ENCODE measurements at places on chromosomes 3 and 15.

GRCh38 chr3:36483709-36484108, 103.4 kb downstream of the STAC start:
- no peak for DNase-seq

GRCh38 chr3:138912237-138912636, 34.7 kb downstream of the FOXL2 start:
- no peak for DNase-seq

DNA sequence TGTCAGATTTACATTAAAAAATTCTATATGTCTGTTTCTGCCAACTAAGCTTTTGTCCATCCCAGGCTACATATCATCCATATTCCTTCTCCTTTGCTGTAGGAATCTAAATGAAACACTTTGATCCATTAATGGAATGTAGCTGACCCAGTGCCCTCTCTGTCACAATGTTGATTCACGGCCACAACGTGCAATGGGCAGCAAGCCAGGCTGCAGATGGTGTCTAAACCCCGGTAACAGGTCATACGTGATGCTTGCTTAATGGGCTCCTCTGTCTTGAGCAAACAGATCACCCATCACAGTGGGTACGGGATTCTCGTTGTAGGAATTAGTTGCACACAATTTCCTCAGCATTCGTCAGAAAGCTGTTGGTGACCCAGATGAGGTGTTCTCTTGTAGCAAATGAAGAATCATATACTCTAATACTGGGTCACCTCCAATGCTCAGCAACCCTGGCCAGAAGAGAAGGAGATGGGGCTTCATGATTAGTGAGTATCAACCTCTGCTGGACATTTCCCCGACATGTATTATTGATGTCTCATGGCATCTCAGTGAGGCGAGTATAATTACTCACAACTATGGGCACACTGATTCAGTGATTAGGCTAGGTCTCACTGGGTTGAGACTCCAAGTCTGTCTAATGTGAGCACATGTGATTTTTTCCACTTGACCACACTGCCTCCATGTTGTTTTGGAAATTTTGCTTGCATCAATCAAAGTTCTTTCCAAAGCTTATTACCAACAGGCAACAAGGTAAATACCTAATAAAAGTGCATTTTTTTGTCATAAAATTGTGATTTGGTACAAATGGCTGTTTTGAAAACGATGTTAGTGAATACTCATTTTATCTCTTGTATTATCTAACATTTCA, 12.9 kb upstream of the DCBLD2 start:
- peak; percentile 36 for DNase-seq

- DNase-seq, result peak; percentile 25
Measured at GRCh38 chr3:108106449-108106848, 15.6 kb upstream of the CD47 start.

DNA sequence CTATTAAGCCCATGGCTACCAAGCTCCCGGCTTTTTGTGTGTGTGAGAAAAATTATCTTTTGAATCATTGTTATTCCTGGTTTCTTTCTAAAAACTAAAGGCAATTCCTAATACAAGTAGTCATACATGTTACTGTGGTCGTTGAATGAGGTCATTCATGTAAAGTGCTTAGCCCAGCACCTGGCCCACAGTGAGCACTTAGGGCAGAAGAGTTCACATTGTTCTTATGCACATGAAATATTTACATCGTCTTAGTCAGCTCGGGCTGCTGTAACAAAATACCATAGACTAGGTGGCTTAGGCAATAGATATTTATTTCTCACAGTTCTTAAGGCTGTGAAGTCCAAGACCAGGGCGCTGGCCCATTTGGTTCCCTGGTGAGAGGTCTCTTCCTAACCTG, 216.1 kb downstream of the SHQ1 start:
- no peak for DNase-seq

GRCh38 chr3:195818301-195818700, 6.6 kb upstream of the MUC4 start:
- DNase-seq, result no peak

- DNase-seq, result no peak
Measured at GRCh38 chr3:87088430-87088992, 97.6 kb upstream of the VGLL3 start.

DNA sequence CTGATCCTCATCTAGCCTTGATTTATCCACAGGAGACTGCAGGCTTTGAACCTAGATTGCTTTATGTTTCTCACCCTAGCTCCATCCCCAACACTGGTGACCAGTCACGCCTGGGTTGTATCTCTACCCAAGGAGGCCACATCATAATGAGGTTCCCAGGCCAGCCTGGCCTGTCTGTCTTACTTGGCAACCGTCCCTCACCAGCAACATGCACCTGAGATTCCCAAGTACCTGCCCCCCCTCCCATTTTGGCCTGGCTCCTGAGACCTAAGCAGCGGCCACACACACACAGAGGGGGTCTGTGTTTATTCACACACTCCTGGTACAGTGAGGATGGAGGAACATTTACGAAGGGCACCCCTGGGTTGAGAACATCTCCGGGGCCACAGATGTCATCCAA, 2.4 kb downstream of the CAMK2N2 start:
- no peak for DNase-seq

- peak; percentile 52 for DNase-seq
Measured at GRCh38 chr3:100463002-100463401, 29.4 kb upstream of the TMEM45A start.

DNA sequence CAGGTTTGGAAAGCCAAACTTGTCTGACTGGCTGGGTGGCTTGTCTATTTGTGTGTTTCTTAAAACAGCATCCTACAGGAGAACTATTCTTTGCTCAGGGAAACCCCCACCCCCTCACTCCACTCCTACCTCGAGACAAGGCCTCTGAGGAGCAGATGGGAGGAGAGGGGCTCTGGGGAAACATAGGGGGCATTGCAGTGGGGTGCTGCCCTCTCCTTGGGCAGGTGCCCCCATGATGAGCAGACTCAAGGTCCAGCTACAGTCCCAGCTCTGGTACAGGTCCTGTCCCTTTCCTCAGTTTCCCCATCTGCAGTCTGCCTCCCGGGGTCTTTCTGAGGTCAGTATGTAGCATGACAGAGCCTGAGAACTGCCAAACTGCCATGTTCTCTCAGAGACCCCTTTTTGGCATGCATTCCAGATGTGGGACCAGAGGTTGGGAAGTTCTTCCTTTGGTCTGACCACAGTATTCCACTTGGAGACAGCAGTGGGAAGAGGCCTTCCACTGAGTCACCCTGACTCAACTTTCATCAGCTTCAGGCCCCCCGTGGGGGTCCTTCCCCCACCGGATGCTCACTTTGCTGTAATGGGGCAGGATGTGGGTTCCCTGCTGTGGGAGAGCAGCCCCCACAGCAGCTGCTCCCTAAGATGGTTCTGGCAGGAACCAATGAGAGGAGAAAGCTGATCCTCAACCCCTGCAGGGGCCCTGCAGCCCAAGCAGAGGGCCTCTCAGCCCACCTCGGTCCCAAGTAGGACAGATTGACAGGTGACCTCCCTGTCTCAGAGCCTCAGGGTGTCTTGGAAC, 32.3 kb upstream of the CYP11A1 start:
- no peak for DNase-seq

GRCh38 chr15:40498891-40499290, 28.1 kb downstream of the CHST14 start:
- no peak for DNase-seq

GRCh38 chr3:148763156-148763680, 64.4 kb upstream of the CPB1 start:
- no peak for DNase-seq

- DNase-seq, result no peak
Measured at GRCh38 chr3:150729682-150730360, 26.1 kb upstream of the ERICH6 start.

DNA sequence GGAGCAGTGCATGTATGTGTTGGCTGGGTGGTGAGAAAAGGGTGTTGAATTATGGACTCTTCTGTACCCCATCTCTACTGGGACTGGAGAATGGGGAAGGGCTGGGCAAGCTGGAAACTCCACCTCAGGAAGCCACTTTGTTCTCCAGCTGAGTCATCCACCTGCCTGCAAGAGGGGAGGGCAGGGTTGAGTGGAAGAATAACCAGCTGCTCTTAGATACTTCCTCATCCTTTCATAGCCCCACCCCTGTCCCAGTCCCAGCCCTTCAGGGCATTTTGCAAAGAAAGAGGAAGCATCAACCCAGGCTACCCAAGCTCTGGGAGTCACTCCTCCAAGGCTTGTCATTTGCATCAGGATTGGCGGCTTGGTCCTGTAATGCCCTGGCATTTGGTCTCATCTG, 33.1 kb downstream of the RAB11A start:
- no peak for DNase-seq

GRCh38 chr3:98587654-98588053, 5.8 kb downstream of the CPOX start:
- no peak for DNase-seq

GRCh38 chr15:60649845-60650548, 171.1 kb upstream of the ICE2 start:
- no peak for DNase-seq

DNA sequence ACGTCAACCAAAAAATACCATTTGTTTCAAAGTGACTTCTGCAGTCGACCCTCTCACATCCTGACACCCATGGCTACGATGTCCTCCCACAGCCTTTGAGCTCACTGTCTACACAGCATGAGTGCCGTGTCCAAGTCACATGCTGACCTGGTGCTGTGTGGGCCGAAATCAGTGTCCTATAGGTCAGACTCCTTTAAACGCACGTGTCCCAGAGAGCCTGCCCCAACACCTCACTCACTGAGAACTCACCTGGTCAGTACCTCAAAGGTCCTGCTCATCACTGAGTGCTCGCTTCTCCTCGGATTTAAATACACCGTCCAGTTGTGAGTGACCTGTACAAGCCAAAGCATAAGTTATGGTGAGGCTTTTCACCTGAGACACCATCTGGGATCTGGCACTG, 83.3 kb downstream of the OCA2 start:
- no peak for DNase-seq

- DNase-seq, result no peak
Measured at GRCh38 chr15:48437178-48437577, 105.9 kb downstream of the DUT start.

- no peak for DNase-seq
Measured at GRCh38 chr3:45067941-45068340, 41.8 kb downstream of the CLEC3B start.

- no peak for DNase-seq
Measured at GRCh38 chr3:52525680-52526561, 7.7 kb downstream of the NT5DC2 start.

GRCh38 chr15:82566690-82567089, 26.4 kb upstream of the RPS17 start:
- no peak for DNase-seq

DNA sequence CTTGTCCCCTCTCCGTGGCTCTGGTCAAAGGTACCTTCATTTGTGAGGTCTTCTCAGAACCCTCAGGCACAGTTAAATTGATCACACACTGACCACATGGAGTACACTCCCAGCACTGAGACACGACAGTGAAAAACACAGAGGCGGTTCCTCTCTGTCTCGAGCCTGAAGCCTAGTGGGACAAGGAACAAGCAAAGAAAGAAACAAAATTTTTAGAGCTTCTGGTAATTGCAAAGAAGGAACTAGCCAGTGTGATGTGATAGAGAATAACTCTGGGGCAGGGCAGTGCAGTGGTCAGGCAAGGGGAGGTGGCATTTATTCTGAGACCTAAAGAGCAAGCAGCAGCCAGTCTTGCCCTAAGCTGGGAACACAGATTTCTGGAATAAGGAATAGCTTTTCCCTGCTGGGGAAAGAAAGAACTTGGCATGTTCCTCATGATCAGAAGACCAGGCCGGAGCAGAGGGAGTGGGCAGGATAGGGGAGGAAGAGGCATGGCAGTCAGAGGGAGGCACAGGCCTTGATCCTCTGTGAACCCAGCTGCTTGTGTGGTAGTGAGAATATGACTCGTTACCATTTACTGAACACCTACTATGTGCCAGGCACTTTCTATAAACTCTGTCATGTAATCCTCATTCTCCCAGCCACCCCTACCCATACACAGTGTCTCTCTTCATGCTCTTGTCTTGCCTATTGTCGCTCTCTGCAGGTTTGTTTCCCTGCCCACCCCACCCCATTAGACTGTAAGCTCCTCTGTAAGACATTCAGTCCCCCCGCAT, 262.3 kb upstream of the HES1 start:
- no peak for DNase-seq

GRCh38 chr3:20060974-20061685, 20.9 kb downstream of the KAT2B start:
- DNase-seq, result no peak

- no peak for DNase-seq
Measured at GRCh38 chr3:61725851-61726333, 164.5 kb downstream of the PTPRG start.

- DNase-seq, result no peak
Measured at GRCh38 chr15:39657181-39657580, 76.3 kb downstream of the THBS1 start.

- DNase-seq, result peak; percentile 26
Measured at GRCh38 chr3:2354702-2355101, 256.0 kb downstream of the CNTN4 start.

DNA sequence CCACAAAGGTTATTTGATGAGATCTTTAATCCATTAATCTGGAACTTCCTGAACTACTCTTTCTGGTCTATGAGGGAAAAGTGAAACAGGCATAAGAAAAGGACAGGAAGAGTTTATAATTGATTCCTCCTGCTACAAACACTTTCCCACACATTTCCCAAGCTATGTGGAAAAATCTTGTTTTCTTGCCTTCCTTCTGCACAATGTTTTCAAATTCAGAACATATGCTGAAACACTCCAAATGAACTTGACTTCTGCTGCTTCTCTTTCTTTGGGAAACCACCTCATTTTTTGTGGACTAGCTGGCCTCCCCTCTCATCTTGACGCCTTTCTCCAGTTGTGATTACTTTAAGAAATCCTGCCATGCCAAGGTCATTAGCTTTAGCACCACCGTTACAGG, 100.7 kb upstream of the PTPRG start:
- DNase-seq, result no peak

GRCh38 chr3:152307829-152308474, 39.2 kb downstream of the MBNL1 start:
- no peak for DNase-seq

GRCh38 chr3:26648461-26648860, 25.9 kb downstream of the LRRC3B start:
- DNase-seq, result no peak

DNA sequence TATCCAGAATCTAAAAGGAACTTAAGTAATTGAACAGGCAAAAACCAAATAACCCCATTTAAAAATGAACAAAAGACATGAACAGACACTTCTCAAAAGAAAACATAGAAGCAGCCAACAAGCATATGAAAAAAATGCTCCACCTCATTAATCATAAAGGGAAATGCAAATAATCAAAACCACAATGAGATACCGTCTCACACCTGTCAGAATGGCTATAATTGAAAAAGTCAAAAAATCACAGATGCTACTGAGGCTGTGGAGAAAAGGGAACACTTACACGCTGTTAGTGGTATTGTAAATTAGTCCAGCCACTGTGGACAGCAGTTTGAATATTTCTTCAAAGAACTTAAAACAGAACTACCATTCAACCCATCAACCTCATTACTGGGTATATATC, 220.7 kb downstream of the MEX3B start:
- no peak for DNase-seq

- no peak for DNase-seq
Measured at GRCh38 chr3:39548282-39548681, 80.8 kb downstream of the MOBP start.

GRCh38 chr3:31953091-31953490, 28.0 kb downstream of the OSBPL10 start:
- DNase-seq, result no peak

GRCh38 chr3:72891053-72891855, 3.4 kb downstream of the GXYLT2 start:
- DNase-seq, result no peak
